Naive thymus-derived CD8-positive, alpha-beta T cell (primary cell): ENCODE measurements at places on chromosomes 2 and 18. TPM values are rescaled to one million over a fixed set of nuclear protein-coding genes. Genes with fewer than 3 reads are reported as not detected.
A peak's percentile ranks its signal among the peaks of the same experiment; 100 is the strongest.

GRCh38 chr2:111032721-111033429 lies 87.8 kb upstream of the BCL2L11 start:
- peaks cover 3% of the 10 kb centered on the region for H3K27me3 ChIP-seq
- H3K27ac ChIP-seq, result no peak overlapping the region
- no peak overlapping the region for H3K4me3 ChIP-seq
- H3K4me1 ChIP-seq, result no peaks in the 10 kb centered on the region
- no peaks in the 10 kb centered on the region for H3K36me3 ChIP-seq

DNA sequence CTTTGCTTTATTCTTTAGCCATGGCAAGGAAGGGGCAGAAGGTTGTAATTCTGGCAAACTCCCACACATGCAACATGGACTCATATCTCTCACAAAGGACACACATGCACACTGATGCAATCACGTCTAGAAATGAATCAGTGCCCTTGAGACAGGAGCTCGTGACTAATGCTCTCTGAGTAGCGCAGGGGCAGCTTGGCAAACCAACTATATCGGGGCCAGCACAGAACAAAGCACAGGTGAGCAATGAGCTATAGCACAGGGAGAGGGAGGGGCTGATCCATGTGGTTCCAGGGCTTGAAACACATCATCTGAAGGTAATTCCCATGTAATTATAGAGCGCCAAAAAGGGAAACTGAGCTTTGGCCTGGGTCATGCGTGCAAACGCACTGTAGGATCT lies 165.2 kb upstream of the KLF7 start:
- peaks cover 18% of the 10 kb centered on the region for H3K4me1 ChIP-seq
- no peak for DNase-seq
- H3K27me3 ChIP-seq, result no peaks in the 10 kb centered on the region
- no peak overlapping the region for H3K4me3 ChIP-seq
- no peaks in the 10 kb centered on the region for H3K36me3 ChIP-seq

DNA sequence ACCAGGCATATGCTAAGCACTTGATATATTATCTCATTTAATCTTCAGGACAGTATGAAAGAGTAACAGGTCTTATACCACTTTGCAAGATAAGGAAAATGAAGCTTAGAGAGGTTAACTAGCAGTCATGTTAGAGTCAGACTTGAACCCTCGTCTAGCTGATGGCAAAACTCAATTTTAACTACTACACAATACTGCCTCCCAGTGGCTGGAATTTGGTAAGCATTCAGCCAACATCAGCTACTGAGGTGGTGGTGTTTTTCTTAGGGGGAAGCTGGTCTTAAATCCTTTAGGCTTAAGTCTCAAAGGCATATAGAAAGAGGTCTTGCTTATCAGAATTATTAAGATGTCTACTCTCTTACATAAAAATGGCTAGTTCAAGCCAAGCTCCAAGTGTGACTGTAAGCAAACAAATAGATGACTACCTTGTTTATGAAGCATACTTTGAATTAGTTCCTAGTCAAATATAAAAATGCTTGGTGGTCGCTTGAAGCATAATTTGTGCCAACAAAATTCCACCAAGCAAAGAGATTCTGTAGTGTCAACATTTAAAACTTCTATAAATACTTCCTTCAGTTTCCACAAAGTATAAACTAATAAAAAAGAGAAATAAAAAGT lies 325.4 kb upstream of the FIGN start:
- H3K27me3 ChIP-seq, result no peaks in the 10 kb centered on the region
- no peaks in the 10 kb centered on the region for H3K4me1 ChIP-seq
- no peak for DNase-seq
- no peaks in the 10 kb centered on the region for H3K36me3 ChIP-seq

HOXD12 gene
- total RNA-seq, result not detected

UGT1A8 gene
- total RNA-seq, result not detected

GRCh38 chr2:32977228-32977758 lies 30.5 kb downstream of the LTBP1 start:
- H3K4me1 ChIP-seq, result no peaks in the 10 kb centered on the region
- no peak for DNase-seq
- no peak overlapping the region for H3K4me3 ChIP-seq
- H3K27ac ChIP-seq, result no peak overlapping the region
- H3K36me3 ChIP-seq, result peaks cover 19% of the 10 kb centered on the region

DNA sequence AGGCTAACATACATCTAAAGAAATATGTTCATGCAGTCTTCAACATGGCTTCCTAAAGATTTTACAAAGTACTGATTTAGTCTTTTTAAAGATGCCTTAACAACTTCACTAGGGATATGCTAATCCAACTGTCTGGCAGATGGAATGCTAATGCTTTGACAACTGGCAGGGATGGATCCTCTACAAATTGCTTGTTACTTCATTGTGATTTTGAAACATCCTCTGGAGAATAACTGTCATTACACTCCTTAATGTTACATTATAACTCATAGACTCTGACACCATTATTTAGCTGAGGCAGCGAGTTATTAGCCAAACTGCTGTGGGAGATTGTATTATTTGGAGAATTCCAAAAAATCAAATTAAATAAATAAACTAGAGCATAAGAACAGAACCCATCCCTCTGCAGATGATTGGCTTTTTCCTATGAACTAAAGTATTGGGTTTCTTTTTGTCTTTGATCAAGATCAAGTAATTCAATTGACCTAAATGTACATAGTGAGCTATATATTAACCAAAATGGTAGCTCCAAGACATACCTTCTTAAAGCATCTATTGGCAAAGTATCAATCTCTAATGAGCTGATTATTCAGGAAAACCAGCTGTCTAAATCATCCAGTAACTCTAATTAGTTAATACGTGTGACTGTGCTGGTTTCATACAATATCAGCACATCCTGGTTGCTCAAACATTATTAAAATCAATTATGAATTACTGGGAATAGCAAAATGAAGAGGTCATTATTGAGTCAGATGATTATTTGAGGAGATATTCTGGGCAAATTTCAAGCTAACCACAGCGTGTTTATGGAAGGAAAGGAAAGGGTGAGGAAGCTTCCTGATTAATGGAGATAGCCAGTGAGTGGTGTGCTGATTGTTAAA lies 321.3 kb upstream of the TFPI start:
- no peak overlapping the region for H3K27ac ChIP-seq
- no peak overlapping the region for H3K4me3 ChIP-seq
- DNase-seq, result no peak
- peaks cover 6% of the 10 kb centered on the region for H3K27me3 ChIP-seq

DNA sequence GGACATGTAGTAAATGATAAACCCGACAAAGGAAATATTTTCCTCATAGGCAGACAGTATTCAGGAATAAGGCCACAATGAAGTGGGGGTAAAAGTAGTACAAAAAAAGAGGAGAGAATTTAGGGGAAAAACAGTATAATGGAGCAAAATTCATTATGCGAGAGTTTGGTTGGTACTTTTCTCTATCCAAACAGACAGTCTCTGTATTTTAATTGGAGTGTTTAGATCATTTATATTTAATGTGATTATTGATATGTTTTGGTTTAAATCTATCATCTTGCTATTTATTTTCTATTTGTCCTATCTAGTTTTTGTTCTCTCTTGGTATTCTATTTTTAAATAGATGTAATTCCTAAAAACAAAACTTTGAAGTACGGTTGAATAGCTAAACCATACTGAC lies 170.3 kb upstream of the SP5 start:
- DNase-seq, result no peak
- H3K4me3 ChIP-seq, result no peak overlapping the region
- peaks cover 11% of the 10 kb centered on the region for H3K27me3 ChIP-seq
- no peaks in the 10 kb centered on the region for H3K4me1 ChIP-seq
- H3K36me3 ChIP-seq, result no peaks in the 10 kb centered on the region
- no peak overlapping the region for H3K27ac ChIP-seq

INPP5D gene
- total RNA-seq, result 123 TPM

- peaks cover 16% of the 10 kb centered on the region for H3K27me3 ChIP-seq
- H3K4me1 ChIP-seq, result no peaks in the 10 kb centered on the region
- no peaks in the 10 kb centered on the region for H3K36me3 ChIP-seq
- no peak overlapping the region for H3K27ac ChIP-seq
- no peak overlapping the region for H3K4me3 ChIP-seq
These were observed 144.7 kb downstream of the GLI2 start for GRCh38 chr2:120880381-120880780.

TIGD1 gene
- 28.2 TPM for total RNA-seq

CCDC68 gene
- not detected for total RNA-seq

DNA sequence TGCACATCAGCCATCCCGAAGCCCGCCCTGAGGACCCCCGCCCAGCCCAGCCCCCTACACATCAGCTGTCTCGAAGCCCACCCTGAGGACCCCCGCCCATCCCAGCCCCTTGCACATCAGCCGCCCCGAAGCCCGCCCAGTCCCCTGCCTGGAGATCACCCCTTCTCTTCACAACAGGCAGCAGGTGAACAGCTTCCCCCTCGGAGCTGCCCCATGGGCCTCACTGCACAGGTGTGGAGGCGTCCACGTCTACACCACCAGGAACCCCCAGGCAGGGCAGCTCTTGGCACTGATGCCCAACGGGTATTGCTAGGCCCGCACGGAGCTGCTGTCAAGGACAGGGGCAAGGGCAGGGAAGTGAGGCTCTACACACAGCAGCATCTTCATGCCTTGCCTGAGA lies 137.6 kb downstream of the HDAC4 start:
- H3K4me3 ChIP-seq, result peak overlapping the region; percentile 58
- H3K36me3 ChIP-seq, result no peaks in the 10 kb centered on the region
- no peaks in the 10 kb centered on the region for H3K27me3 ChIP-seq
- no peak for DNase-seq

ECEL1 gene
- not detected for total RNA-seq

NRP2 gene
- total RNA-seq, result 1.1 TPM

DNA sequence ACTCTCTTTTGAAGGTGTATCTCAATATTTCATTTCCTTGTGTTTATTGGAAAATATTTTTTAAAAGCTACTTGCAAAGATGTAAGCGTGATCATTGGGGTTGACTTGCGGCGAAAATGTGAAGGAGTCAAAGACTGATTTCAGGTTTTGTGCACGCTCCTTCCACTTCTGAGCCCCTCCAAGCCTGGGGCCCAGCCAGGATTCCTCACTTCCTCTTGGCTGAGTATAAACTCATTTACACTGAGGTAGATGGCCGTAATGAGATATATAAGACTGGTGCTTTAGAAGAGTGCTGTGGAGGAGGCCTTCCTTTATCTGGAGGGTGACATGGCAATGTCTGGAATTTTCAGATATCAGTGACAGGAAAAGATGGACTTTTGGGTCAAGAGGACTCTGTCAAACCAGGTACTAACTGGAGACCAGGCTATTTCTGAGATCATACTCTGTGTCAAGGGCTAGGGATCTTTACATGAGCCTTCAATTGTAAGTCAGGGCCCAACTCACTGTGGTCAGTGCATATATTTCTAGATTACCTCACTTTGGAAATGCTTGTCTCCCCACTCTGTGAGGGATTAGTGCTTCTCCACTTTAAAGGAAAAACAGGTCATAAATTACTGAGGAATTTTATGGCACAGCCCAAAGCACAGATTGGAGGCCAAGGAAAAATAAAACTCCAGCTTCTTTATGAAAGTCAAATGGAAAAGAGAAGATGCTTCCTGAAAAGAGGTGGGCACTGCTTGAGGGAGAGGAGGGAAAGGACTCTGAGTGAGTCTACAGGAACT lies 22.8 kb downstream of the PRKCE start:
- H3K4me1 ChIP-seq, result peaks cover 27% of the 10 kb centered on the region
- no peak overlapping the region for H3K27ac ChIP-seq
- DNase-seq, result no peak
- no peaks in the 10 kb centered on the region for H3K27me3 ChIP-seq
- H3K4me3 ChIP-seq, result no peak overlapping the region
- no peaks in the 10 kb centered on the region for H3K36me3 ChIP-seq

- H3K4me1 ChIP-seq, result peaks cover 25% of the 10 kb centered on the region
- H3K27ac ChIP-seq, result peak overlapping the region; percentile 74
- no peak overlapping the region for H3K4me3 ChIP-seq
- H3K36me3 ChIP-seq, result peaks cover 14% of the 10 kb centered on the region
These were observed 106.1 kb downstream of the ICA1L start for GRCh38 chr2:202765436-202765835.

GRCh38 chr18:61471541-61471940 lies 138.3 kb downstream of the CDH20 start:
- no peak overlapping the region for H3K27ac ChIP-seq
- H3K36me3 ChIP-seq, result no peaks in the 10 kb centered on the region
- no peaks in the 10 kb centered on the region for H3K4me1 ChIP-seq
- peaks cover 2% of the 10 kb centered on the region for H3K27me3 ChIP-seq
- H3K4me3 ChIP-seq, result no peak overlapping the region

GRCh38 chr2:15369129-15369528 lies 192.0 kb downstream of the NBAS start:
- H3K36me3 ChIP-seq, result peaks cover 39% of the 10 kb centered on the region
- H3K27me3 ChIP-seq, result no peaks in the 10 kb centered on the region
- no peak overlapping the region for H3K27ac ChIP-seq

- H3K4me3 ChIP-seq, result no peak overlapping the region
- no peaks in the 10 kb centered on the region for H3K4me1 ChIP-seq
- DNase-seq, result no peak
- H3K36me3 ChIP-seq, result no peaks in the 10 kb centered on the region
- peaks cover 17% of the 10 kb centered on the region for H3K27me3 ChIP-seq
These were observed 19.5 kb downstream of the G6PC2 start for GRCh38 chr2:168920504-168921157.

COMMD1 gene
- total RNA-seq, result 15.2 TPM

ZNF396 gene
- 7.3 TPM for total RNA-seq

DNA sequence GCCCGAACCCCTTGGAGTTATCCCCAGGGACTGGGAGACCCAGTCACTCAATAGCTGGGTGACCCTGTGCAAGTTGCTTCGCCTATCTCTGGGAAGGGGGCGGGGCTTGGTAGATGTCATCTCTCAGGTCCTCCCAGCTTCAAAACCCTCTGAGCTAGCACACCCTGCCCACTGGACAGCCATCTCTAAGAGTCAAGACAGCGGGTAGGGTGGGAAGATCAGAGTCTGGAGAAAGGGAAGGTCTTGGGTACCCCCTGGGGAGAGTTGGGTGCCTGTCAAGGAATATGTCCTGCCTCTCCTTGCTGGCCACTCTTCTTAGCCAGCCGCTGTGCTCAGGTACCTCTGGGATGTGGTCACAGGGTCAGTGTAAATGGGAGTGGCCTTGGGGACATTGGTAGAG lies 8.0 kb downstream of the GLI2 start:
- no peak overlapping the region for H3K27ac ChIP-seq
- no peaks in the 10 kb centered on the region for H3K36me3 ChIP-seq
- no peak for DNase-seq

- H3K27me3 ChIP-seq, result peaks cover 2% of the 10 kb centered on the region
- no peaks in the 10 kb centered on the region for H3K4me1 ChIP-seq
These were observed 211.9 kb downstream of the PPP1R1C start for GRCh38 chr2:182197529-182197928.

- DNase-seq, result no peak
- H3K27ac ChIP-seq, result no peak overlapping the region
- H3K27me3 ChIP-seq, result no peaks in the 10 kb centered on the region
- H3K4me1 ChIP-seq, result no peaks in the 10 kb centered on the region
- H3K36me3 ChIP-seq, result no peaks in the 10 kb centered on the region
These were observed 45.7 kb downstream of the IMPA2 start for GRCh38 chr18:12027046-12027445.

GRCh38 chr2:101124643-101125366 lies 26.4 kb downstream of the TBC1D8 start:
- peaks cover 14% of the 10 kb centered on the region for H3K4me1 ChIP-seq
- no peak overlapping the region for H3K4me3 ChIP-seq
- H3K27me3 ChIP-seq, result peaks cover 6% of the 10 kb centered on the region
- DNase-seq, result no peak
